Substantia nigra (tissue), 51 donors: ENCODE measurements at places on chromosomes 13 and 19.

DNA sequence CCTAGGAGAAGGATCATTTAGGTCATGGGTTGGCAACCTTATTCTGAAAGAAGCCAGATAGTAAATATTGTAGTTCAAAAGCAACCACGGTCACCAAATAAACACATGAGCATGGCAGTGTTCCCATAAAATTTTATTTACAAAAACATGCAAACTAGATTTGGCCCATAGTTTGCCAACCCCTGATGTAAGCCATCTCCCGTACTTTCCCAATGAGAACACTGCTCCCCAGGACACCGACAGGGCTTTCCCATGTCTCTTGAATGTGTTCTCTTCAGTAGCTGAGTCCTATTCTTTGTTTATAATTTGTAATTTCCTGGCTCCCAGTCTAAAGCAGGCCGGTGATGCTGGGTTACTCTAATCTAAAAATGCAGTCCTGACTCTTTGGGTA lies 239.6 kb downstream of the LHFPL6 start:
- no peak for DNase-seq

GRCh38 chr19:17883627-17884410 lies 12.1 kb downstream of the SLC5A5 start:
- DNase-seq: no peak

DNA sequence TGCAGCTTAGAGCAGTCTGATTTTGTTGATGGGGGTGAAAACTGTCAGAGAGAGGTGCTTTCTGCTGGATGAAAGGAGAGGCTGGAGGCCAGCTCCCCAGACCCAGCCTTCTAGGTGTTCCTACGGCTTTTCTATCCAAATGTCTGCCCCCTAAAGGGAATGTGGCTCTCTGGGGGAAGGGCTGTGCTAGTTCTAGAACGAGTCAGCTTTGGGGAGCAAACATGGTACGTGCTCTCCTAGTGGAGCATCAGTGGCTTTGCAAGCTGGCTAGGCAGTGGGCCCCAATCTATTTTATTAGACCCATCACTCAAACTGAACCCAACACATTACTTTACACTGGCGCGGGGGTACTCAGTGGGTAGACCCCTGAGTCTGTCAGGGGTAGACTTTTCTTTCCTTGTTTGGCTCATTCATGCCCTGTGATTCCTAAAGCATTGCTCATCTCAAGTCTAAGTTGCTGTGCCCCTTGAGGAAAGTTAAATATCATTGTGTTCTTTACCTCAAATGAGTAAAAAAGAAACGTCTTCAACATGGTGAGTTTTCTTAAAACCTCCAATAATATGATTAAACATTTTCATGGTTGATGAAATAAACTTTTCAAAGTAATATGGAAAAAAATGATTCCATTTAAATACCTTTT lies 254.9 kb downstream of the DLEU7 start:
- no peak for DNase-seq

- DNase-seq: peak; percentile 25
These were observed 57.2 kb downstream of the SPATA13 start for GRCh38 chr13:24217601-24218281.

DNA sequence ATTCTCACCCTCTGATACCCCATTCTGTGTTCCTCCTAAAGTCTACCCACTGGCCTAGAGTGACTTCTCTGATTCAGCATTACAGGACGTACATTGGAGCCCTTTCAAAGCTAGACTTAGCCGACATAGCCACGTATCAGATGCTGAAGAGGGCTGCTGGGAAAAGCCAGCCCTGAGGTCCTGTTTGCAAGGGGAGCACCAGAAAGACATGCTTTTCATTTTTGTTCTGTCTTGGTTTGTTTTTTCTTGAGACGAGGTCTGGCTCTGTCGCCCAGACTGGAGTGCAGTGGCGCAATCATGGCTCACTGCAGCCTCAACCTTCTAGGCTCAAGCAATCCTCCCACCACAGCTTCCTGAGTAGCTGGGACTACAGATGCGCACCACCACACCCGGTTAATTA lies 6.3 kb upstream of the ZSWIM4 start:
- DNase-seq: no peak

DNA sequence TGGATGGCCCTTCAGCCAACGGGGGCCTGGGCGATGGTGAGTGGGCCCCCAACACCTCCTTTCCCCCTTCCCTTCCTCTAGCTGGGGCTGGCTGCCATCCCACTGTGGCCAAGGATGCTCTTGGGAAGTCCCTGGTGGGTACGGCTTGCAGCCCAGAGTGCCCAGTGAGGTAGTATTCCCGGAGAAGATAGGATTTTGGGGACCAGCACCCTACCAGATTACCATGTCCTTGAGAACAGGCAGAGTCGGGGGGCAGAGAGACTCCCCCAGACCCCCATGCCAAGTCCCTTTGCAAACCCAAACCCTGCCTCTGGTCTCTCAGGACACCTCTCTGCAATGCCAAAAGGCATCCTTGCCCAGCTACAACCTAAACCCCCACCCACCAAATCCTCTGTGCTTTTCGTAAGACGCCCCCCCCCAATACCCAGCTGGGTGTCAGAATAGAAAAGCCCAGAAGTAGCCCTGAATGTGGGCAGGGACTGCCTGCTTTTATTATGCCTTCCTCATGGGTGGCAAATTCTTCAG lies 1.7 kb downstream of the HIF3A start:
- DNase-seq: no peak

- DNase-seq: no peak
These were observed 25.3 kb downstream of the PEPD start for GRCh38 chr19:33496038-33496895.

GRCh38 chr13:21383090-21383489 lies 76.0 kb downstream of the ZDHHC20 start:
- DNase-seq: no peak

DNA sequence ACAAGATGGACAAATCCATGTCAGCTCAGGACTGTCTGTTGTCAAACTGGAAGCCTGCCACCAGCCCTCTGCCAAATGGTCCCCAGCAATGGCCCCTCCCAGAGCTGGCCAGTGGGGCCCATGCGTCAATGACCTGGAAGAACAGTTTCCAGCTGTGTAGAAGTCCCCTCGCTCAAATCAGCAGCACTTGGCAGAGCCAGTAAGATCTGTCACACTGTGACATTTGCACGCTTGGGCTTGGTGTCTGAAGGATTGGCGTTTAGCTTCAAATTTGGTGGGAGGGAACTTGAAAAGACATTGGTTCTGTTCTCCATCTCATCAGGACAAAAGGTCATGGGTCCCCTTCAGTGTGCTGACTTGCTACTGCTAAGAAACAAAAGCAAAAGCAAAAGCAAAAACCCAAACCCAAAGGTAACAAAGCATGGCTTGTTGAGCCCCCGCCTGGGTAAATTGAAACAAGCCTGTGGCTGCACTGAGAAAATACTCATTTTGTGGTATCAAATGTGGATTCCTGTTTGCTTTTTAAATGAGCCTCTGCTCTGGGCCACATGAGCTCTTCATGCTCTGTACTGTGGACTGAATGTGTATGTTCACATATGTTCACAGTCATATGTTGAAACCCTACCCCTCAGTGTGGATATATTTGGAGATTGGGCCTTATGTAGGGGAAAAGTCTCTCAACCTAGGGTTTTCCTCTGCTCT lies 253.6 kb upstream of the MAB21L1 start:
- no peak for DNase-seq

DNA sequence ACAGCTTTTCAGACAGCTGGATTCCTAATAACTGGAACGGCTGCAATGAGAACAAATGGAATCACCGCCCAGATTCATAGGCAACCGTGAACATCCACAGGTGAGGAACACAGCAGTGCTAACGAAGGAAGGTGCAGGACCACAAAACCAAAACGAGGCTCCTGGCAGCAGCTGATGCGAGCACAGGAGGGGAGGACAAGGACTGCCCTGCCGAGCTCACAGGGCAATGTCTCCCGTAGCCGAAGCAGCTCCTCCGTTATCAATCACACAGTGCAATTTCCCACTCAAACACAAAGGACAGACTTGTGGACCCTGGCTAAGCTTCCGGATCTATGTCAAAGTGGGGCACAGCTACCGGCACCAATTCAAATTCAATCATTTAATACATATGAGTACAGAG lies 70.6 kb downstream of the STK24 start:
- no peak for DNase-seq

DNA sequence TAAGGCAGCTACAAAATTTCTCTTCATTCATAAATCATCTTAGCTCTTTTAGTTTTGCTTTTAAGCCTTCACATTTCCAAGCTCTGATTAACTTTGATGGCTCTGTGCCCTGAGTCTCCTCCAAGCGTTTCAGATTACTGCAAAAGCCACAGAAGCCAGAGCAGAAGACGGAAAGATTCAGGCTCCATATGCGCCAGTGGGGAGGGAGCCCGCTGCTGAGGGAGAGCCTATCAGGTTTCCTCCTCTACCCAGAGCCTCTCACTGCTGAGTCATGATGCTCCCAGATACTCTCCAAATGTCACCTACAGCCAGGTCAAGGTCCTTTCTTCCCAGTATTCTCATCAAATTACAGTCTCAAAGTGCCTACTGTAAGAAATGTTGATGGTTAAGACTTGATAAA lies 193.6 kb downstream of the RAP2A start:
- no peak for DNase-seq

DNA sequence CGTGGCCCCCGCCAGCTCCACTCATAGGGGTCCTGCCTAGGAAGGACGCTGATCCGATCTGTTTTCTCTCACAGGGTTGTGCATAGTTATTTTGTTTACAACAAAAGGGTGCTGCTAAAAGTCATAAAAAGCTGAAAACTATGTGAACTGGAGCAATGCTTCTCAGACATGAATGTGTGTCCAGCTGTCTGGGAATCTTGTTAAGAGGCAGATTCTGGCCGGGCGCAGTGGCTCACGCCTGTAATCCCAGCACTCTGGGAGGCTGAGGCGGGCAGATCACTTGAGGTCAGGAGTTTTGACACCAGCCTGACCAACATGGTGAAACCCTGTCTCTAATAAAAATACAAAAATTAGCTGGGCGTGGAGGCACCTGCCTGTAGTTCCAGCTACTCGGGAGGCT lies 8.6 kb downstream of the LRRC4B start:
- no peak for DNase-seq

DNA sequence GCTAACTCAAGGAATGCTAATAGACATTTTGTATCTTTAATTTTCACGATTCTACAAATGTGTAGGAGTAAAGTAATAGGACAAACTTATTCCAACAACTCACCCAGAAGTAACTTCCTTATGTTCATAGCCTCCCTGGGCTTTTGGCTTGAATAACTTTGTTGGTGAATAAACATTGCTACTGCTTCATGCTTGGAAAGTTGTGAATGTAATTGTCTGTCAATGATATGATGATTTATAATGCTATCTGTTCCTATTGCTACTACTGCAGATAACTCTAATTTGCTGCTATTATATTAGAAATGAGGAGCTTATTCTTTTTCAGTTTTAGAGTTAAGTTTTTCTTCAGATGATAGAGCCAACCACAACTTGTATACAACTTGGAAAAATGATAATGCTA lies 307.7 kb downstream of the PCDH9 start:
- DNase-seq: no peak

GRCh38 chr13:74570834-74571233 lies 436.6 kb upstream of the KLF12 start:
- DNase-seq: no peak

DNA sequence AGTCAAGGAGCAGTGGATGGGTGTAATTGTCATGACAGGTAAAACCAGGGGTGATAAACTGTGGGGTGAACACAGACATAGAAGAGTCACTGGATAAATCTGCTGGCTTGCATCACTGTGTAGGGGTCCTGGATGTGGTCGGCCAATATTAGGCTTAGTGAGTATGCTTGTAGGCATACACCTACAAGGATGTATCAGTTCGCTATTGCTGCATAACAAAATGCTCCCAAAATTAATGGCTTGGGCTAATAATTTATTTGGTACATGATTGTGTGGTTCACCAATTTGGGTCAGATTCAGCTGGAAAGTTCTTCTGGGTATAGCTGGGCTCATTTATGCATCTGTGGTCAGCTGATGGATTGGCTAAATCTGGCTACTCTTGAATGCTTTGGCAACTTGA lies 11.2 kb upstream of the EVI5L start:
- DNase-seq: no peak

GRCh38 chr13:91106565-91106964 lies 240.9 kb upstream of the MIR17HG start:
- no peak for DNase-seq

DNA sequence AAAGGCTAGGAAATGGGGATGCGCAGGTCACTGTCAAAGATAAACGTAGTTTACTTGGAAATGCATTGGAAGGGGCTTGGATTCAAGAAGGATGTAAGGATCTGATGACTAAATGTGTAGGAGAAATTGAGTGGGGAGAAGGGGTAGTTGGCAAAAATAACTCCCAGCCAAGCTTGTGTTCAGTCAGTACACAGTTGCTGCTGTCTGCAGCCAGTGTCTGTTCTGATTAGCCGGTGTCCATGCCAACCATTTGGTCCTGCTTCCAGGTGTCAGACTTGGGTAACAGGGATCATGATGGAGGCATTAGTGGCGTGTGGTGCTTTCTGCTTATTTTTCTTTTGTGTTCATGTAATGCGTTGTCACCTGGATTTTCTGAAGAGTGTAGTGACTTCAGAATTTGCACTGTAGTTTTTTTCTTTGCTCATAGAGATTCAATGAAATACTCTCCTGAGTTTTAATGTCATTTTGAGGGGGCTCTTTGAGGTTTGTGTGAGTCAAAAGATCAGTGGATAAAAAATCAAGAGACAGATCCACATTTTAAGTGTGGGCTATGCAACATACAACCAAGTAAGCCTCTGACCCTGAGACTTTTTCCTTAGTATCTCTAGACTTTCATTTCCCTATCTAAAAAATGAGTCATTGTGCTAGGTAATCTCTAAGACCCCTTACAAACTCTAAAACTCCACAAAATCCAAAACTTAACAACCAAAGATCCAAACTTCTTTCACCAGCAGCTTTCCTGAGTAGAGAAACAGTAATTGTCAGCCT lies 103.9 kb downstream of the WDFY2 start:
- DNase-seq: no peak

DNA sequence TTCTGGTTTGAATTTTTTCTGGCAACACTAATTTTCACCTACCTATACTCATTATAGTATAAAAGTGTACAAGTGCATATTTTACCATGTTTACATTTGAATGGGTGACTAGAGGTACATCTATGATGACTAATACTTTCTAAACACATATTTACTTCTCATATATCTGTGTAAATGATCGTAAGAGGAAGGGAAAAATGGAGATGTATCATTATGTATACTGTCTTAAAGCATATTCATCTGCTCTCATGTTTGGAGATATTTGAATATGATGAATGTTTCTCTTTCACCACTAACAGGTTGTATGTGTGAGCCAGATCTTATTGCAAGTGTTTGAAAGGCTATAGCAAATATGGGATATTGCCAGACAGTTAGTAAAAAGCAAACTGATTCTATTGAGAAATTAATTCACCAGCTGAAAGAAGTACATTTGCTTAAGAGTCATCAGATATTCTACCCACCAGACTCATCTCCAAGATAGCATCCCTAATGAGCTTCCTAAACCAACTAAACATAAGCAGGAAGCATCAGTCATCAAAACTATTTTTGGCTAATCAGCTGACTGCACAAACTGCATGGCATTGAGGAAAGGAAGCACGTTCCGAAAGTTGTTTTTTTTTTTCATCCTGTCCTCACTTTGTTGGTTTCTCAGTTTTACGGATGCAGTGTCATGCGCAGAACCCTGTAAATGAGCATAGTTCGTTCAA lies 738.2 kb downstream of the GPC5 start:
- DNase-seq: no peak

GRCh38 chr19:36245210-36246005 lies 30.5 kb downstream of the ZNF146 start:
- no peak for DNase-seq

GRCh38 chr13:22175815-22176214 lies 504.9 kb downstream of the FGF9 start:
- DNase-seq: no peak
